Dermis microvascular lymphatic vessel endothelial cell (primary cell): ENCODE measurements at places on chromosomes 16 and 17.
A peak's percentile ranks its signal among the peaks of the same experiment; 100 is the strongest.

- no peak for DNase-seq
These were observed 54.1 kb upstream of the MARCHF10 start for GRCh38 chr17:62862251-62862650.

GRCh38 chr17:82387705-82388106 is 16.1 kb downstream of the UTS2R start:
- no peak for DNase-seq

DNA sequence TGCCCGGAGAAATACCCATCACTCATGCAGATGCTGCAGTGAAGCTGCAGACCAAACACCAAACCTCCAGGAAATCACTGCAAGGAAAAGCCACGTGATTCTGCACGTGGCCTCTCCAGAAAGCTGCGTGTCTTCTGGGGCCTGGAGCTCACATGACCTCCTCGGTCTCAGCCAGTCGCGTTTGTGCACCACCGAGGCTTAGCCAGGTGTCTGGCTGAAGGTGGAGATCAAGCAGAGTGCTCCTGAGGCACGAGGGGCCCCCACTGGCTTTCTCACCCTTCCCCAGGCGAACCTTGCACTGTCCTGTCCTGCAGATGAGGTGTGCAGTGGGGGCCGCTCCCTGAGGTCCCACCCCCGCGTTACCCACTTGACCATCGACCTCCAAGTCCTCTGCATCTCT is 257.3 kb downstream of the RBFOX3 start:
- no peak for DNase-seq

DNA sequence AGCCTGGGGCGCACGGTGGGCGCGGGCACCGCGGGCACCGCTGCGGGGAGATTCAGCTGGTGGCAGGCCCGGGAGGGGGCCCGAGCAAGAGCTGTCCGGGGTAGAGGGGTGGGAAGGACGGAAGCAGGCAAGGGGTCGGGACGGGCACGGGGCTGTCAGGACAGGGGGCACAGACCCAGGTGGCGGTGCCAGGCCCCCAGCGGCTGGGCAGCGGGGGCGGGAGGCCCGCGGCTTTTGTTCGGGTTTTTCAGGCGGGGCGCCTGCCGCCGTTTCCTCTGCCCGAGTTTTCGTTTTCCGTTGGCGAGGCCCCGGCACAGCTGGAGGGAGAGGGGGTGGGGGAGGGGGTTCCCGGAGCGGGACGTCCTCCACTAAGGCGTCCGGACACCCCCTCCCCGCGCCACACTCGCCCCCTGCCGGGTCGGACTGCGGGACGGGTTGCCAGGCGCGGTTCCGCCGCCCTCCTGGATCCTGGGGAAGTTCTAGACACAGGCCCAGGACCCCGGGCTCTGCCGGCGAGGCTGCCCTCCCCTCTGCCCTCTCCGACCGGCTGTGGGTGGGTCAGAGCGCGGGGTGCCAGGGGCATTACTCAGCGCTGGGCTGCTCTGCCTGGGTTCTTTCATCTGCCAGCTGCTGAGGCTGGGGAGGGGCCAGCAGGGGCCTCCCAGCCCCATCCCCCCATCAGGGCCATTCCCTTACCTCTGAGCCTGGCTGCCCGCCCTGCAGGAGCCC is 543 bp downstream of the ARHGAP23 start:
- DNase-seq, result peak; percentile 61

DNA sequence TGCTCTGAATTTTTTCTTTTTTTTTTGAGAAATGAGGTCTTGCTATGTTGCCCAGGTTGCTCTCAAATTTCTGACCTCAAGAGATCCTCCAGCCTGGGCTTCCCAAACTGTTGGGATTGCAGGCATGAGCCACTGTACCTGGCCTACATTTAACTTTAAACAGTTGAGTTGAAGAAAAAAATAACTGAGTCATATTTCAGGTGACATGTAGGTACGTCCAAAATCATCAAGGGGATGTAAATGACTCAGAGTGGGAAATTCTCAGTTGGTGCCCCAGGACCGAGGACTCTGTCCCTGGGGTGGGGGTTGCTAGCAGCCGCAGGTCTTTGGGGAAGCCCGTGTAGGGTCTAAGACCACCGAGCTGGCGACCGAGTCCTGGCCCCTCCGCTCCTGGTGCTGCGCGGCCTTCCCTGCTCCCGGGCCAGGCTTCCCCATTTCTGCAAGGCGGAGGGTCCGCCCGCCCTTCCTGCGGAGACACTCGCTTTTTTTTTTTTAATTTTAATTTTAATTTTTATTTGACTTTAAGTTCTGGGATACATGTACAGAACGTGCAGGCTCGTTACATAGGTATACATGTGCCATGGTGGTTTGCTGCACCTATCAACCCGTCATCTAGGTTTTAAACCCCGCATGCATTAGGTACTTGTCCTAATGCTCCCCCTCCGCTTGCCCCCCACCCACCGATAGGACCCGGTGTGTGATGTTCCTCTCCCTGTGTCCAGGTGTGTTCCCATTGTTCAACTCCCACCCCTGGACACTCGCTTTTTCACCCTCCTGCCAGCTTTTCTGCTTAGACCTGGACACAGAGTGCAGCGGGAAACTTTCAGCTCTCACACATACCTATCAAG is 12.7 kb upstream of the N4BP1 start:
- no peak for DNase-seq

GRCh38 chr17:69819316-69820087 is 255.5 kb upstream of the KCNJ16 start:
- DNase-seq, result no peak

GRCh38 chr17:50015146-50015545 is 20.1 kb upstream of the DLX3 start:
- no peak for DNase-seq

GRCh38 chr16:46783800-46784199 is 35.7 kb upstream of the MYLK3 start:
- DNase-seq, result no peak

- no peak for DNase-seq
These were observed 1.4 kb upstream of the SLFN11 start for GRCh38 chr17:35374766-35375344.

GRCh38 chr17:63431939-63432804 is 13.9 kb downstream of the CYB561 start:
- no peak for DNase-seq

DNA sequence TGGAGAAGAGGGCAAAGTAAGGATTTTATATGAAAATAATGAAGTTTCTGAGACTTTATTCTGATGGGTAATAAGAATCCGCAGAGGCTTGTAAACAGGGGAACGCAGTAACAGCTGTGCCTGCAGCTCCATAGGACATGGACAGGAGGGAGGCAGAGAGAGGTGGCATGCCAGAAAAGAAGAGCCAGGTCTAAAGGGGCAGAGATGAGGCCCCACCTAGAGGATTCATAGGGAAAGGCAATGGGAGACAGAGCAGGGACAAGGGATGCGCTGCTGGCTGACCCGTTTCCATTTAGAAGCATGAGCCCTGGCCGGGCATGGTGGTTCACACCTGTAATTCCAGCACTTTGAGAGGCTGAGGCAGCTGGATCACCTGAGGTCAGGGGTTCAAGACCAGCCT is 340.3 kb upstream of the CDH5 start:
- no peak for DNase-seq

- no peak for DNase-seq
These were observed 12.1 kb downstream of the ACLY start for GRCh38 chr17:41906465-41907184.

GRCh38 chr17:72931163-72931562 is 161.3 kb downstream of the SLC39A11 start:
- no peak for DNase-seq

GRCh38 chr16:50889276-50889675 is 147.4 kb downstream of the CYLD start:
- no peak for DNase-seq

- peak; percentile 88 for DNase-seq
These were observed at the start of gene DVL2 for GRCh38 chr17:7234083-7234951. DVL2 (minus strand) TSS chr17:7234517; CDS start chr17:7234262, 255 bp downstream.

DNA sequence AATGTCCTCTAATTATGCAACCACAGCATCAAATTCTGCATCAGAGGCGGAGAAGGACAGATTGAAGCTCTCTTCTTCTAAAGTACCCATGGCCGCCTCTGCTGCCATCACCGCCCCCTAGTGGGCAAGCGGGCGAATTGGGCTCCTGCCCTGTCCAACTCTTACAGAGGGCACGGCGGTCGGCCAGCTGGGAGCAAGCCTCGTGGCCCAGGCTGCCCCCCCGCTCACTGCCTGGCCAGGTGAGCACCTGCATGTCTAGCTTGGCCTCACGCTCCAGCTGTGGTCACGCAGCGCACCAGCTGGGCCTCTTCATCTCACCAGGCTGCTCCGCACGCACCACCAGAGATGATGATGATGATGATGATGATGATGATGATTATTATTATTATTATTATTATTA is 146.1 kb upstream of the TOM1L1 start:
- DNase-seq, result no peak

GRCh38 chr16:89105599-89106151 is 12.0 kb downstream of the ACSF3 start:
- DNase-seq, result no peak
